Anterior cingulate cortex (tissue), 58 donors: ENCODE measurements at places on chromosomes 11 and 22.

GRCh38 chr11:114109206-114110090 lies 49.9 kb downstream of the ZBTB16 start:
- no peak for DNase-seq

DNA sequence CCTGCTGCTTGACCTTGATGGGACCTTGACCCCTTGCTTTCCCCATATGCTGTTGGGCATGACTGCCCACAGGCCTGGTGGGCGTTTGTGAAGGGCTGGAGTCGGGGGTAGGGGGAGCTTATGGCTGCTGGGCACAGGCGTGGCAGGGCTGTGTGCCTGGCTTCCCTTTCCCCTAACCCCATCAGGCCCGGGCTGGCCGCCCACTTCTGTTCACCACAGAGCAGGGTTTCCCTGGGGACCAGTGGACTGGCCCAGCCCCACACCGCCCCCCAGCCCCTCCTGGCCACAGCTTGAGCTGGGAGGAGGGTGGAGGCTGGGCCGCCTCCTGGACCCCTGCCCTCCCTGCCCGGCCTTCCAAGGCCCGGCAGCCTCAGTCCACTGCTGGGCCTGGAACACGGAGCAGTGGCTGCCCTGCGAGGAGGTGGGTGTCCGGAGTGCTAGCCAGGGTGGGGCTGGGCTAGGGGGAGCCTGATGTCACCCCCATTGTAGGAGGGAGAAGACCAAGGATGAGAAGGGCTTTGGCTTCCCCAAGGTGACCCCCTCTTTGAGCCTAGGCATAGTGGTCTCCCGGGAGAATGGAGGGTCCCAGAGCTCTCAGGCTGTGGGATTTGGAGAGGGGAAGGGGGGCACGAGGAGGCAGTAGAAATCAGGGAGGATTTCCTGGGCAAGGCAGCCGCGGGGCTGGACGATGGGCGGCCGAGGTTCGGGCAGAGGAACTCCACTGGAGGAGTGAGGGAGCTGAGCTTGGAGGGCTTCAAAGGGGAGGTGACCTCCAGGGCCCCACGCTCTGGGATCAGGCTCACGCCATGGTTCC lies at the start of gene AIFM3:
AIFM3 (plus strand) TSS at position 373 of the 814 bp plus-strand sequence. CDS start 690 bp downstream, outside the sequence.
- DNase-seq, result peak; percentile 18

DNA sequence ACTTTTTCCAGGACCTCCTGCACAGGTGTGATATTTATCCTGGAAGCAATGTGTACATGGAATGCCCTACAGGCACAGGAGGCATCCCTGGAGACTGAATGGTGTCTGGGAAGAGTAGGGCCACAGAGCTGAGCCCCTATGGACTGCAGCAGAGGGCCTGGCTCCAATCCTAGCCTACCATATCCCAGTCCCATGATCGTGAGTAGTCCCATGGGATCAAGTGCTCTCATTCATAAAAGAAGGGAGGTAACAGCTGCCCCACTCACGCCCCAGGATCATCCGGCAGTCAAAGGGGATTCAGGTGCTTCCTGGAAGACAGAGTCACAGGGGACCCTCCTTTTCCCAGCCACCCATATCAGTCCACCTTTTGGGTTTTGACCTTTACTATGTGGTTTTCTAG lies 24.0 kb downstream of the ANKK1 start:
- no peak for DNase-seq

- DNase-seq, result no peak
These were observed 18.1 kb downstream of the FAM168A start for GRCh38 chr11:73579641-73580434.

DNA sequence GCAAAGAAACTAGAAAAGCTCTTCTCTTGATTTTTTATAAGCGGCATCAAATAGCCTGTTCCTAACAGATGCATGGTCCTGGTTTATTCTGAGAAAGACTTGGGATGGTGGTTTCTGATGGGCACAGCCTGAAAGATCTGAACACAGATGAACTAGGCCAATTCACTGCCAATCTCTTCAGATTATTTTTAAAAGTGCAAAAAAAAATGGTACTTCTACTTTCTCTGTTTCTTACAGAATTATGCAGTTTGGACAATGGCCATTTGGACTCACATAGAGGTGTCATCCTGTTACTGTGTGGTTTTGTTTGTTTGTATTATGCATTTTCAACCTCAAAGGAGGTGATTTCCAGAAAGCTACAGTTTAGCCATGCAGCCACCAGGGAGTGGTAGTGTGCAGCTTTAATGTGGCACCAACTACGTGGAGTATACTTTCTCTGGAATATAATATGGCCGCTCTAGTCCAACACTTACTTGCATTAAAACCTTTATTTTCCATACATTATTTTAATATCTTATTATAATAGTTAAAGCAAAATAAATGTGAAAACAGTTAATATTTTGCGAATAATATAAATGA lies 469.8 kb upstream of the KIRREL3 start:
- no peak for DNase-seq

DNA sequence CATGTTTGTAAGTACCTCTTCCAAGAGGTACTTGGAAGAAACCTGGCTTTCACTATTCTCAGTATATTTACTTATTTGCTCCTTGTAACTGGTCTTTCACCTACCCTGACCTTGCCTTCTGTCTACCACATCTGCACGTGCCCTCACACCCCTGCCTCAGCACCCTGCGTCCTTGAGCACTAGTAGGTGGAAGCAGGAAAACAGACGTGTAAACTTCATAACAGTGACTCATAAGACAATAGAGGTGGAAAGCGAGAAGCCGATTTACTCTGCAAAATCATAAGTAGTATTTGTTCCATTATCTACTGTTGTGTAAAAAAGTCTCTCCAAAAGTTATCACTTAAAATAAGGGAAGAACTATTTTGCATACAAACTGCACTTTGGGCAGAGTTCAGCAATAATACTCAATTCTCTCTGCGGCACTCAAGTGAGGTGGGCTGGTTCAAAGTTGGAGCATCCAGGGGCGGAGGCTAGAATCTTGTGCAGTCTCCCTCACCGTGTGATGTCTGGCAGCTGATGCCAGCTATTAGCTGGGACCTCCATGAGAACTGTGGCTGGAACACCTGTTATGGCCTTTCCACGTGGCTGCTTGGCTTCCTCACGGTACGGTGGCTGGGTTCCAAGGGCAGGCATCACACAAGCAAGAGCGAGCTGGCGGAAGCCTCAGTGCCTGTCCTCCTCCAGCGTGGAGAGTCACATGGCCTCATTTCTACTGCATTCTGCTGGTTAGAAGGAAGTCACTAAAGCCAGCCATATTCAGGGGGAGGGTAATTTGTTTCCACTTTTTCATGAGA lies 30.4 kb downstream of the PACS1 start:
- peak; percentile 52 for DNase-seq

GRCh38 chr11:128291007-128291406 lies 296.4 kb downstream of the ETS1 start:
- no peak for DNase-seq

DNA sequence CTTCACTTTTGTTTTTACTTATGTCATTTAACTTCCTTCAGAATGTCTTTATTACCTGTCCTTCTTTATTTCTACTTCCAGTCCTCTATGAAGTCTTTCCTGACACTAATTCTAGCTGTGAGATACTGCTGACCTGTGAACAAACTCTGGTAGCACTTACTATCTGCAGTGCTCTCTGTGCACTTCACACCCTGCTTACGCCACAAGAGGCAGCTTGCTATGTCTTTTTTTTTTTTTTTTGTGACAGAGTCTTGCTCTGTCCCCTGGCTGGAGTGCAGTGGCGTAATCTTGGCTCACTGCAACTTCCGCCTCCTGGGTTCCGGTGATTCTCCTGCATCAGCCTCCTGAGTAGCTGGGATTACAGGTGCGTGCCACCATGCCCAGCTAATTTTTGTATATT lies 10.7 kb downstream of the STIM1 start:
- no peak for DNase-seq

DNA sequence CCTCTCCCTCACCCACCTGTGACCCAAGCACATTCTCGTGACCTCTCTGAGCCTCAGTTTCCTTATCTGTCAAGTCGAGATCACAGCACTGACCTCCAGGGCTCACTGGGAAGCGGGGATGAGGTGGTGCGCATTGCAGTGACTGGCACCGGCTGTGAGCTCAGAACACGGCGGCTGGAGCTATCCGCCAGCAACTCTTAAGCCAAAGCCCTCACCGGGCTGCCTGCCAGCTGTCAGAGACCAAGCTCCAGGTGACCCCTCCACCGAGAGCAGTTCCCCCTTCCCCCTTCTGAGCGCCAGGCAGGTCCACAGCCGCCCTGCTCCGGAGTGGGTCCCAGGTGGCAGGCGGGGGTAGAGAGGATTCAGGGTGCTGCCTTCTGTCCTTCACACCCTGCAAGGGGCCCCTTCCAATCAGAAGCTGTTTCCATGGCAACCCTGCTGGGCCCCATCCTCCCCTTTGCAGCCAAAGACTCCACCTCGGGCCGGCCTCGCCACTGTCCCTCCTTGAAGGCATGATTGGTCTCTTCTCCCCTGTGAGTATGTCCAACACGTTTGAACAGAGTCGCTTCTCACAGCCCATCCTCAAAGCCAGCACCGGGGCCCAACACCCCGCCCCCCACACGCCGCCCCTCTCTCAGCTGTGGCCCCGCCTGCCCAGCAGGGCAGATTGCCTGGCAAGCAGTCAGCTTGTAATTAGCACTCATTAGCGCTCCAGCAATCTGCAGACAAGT lies 98.7 kb downstream of the WNT7B start:
- no peak for DNase-seq

DNA sequence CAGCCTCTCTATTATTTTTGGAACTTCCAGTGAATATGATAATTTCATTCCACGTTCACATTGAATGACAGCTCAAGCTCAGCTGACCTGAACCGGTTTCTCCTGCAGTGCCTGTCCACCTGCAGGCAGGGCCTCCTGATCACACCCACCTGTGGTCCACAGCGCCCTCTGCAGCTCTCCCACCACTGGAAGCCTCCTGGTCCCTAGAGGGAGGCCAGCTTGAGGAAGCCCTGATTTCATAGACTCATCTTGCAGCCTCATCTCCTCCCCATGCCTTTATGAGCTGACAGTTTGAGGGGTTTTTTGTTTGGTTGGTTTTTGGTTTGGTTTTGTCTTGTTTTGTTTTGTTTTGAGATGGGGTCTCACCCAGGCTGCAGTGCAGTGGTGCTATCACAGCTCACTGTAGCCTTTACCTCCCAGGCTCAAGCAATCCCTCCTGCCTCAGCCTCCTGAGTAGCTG lies 29.9 kb upstream of the MALAT1 start:
- DNase-seq, result no peak

GRCh38 chr11:88231894-88232482 lies 56.7 kb upstream of the RAB38 start:
- no peak for DNase-seq

- DNase-seq, result no peak
These were observed 70.1 kb upstream of the TIMP3 start for GRCh38 chr22:32731372-32731771.

DNA sequence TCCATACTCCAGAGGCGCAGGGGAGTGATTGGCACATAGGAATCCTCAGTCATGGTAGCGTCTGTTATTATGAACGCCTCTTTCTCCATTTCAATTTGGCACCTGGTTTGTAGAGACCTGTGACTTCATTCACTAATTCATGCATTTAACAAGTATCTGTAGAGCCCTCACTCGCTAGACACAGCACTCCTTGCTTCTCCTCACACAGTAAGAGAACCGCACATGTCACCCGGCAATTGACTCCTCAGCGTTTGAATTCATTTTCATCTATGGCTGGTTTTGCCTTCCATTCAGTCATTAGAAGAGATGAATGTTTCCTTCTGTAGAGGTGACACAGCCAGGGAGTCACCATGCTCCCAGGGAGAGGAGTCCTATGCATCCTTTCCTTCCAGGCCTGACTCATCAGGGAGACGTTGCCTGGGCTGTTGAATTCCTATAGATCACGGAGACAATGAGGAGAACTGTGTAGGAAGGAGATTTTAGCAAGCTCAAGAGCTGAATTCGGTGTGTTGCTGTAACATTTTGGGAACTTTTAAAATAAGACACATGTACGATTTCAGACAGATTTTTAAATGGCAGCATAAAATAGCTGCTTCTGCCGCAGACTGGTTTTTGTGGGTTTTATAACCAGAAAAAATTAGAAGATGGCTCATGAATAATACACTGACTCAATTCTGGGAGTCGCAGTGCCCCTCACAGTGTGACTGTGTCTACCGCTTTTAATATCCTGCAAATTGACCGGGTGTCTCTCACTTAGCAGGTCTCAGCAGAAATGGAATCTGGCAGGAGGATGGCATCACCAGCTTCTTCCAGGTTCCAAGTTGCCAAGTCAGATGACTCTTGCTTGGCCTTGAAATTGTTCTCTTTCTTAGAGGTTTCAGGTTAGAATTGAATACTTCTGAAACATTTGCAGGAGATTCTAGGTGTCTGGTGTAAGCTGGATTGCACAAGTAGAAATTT lies 44.4 kb upstream of the CLMP start:
- DNase-seq, result peak; percentile 10

DNA sequence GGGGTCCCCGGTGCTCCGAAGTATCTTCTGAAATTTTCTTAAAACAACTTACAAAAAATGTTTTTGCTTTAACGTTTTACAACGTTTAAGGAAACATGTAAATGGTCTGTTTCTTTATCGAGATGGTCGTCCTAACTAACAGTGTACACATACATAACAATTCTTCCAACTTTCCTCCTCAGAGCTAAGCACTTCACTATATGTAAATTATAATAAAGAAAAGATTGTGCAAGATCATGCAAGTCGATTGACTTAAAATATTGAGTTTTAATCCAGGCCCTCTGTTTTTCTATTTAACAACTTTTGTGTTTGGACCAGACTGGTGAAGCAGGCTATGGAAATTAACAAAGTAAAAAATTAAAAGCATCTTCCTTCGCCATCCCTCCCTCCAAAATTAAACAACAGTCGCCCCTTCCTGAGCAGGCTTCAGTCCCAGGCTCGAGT lies 4.9 kb downstream of the ALX4 start:
- DNase-seq, result no peak

DNA sequence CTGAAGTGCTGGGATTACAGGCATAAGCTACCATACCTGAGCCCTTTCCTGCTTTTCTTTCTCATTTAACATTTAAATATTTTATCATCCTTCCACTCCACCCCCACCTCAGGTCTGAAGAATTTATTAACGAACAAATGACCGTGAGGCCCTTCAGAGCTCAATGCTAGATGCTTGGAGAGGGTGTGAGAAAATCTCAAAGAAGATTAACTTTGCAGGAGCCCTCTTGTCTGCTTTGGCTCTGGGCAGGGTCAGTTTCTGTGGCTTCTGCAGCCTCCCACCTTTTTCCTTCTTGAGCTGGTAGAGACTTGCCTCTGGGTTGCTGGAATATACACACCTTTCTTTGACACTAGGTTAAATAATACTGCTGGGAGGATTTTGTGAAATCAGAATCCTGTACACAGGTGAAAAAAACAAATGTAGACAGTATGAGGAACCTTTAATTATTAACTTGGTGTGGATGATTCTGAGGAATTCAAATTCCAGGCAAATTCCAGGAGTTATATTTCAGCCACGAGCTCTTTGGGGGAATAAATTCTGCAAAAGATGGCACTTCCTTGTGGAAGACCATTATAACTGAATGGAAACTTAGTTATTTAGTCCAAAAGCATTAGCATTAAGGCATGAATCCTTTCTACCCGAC lies 3.4 kb upstream of the ZBTB44 start:
- no peak for DNase-seq

GRCh38 chr11:73308003-73308960 lies at the start of gene ARHGEF17:
ARHGEF17 (plus strand) TSS chr11:73308276; CDS start chr11:73308639, 363 bp downstream.
- no peak for DNase-seq
